SK-N-SH treated with all-trans-retinoic acid at 6 μM for 48 hours (cell line): ENCODE measurements at places on chromosomes 2 and 18.
A peak's percentile ranks its signal among the peaks of the same experiment; 100 is the strongest.

GRCh38 chr18:38972571-38972970 lies 1407.0 kb upstream of the CELF4 start:
- no peak for ATAC-seq

GRCh38 chr18:62659698-62660097 lies 55.6 kb upstream of the PHLPP1 start:
- no peak for ATAC-seq

- ATAC-seq = no peak
Measured at GRCh38 chr2:74011246-74011645, 26.5 kb downstream of the TET3 start.

DNA sequence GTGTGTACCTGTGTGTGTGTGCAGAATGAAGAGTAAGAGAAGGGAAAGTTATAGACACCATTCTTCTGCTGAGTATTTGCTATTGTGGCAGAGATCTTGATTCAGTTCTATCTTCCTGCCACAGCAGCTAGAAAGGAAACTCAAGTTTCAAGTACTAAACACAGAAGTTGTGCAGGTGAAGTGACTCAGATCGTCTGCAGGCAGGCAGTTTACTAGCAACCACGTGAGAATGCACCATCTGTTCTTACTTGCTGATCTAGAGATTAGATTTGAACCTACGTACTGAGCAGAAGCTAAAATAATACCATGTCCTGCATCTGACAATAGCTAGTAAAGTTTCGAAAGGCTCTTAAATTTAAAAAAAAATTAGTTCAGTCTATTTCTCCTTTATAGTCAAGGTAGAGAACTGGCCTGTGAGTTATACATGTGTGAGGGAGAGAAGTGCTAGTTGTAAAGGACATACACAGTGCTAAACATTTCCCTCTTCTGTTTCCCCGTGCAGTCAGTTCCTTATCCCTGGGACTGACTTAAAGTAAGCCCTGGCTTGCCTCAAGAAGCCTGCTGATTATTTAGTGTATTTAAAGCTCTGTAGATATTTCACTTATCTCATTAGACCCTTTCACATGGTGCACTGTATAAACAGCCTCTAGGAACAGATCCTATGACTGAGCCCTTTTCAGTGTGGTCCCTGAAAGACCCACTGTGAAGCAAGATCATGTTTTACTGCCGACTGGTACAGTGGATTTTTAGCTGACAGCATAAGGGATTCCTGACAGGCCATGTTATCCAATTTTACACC lies 45.0 kb downstream of the SLC38A11 start:
- ATAC-seq = peak; percentile 81

DNA sequence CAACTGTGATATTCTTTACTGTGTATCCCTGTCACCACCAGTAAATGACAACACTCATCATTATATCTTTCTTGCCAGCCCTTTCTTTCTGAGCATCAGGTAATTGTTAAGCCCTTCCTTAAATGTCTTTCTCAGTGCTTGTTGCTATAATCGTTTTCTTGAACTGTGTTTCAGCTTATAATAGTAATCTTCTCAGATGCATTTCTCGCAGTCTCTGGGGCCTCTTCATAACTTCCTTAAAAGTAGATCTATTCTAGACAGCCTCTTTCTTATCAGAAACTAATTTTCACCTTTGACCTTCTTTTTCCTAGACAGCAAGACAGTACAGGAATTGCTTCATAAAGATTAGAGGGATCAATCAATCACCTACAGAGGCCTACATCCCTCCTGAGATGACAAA lies 648.1 kb downstream of the CPS1 start:
- no peak for ATAC-seq

- no peak; the same call in 2 of the 3 replicates for ATAC-seq
Measured at GRCh38 chr18:8987241-8987640, 115.3 kb upstream of the NDUFV2 start.

DNA sequence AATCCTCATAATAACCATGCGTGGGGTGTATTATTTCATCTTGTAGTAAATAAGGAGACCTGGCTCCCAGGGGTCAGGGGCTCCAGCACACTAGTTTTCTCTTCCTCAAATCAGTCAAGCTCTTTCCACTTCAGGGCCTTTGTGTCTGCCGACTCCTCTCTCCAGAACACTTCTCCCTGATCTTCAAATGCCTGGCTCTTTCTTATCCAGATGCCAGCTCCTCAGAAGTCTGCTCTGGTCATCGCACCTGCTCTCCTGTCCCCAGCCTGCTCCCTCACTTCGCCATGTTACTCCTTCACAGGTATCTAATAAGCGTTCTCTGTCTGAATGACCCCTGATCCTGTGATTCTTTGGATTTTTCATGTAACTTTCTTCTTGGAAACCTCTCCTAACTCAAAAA lies 62.0 kb downstream of the GYPC start:
- no peak for ATAC-seq

DNA sequence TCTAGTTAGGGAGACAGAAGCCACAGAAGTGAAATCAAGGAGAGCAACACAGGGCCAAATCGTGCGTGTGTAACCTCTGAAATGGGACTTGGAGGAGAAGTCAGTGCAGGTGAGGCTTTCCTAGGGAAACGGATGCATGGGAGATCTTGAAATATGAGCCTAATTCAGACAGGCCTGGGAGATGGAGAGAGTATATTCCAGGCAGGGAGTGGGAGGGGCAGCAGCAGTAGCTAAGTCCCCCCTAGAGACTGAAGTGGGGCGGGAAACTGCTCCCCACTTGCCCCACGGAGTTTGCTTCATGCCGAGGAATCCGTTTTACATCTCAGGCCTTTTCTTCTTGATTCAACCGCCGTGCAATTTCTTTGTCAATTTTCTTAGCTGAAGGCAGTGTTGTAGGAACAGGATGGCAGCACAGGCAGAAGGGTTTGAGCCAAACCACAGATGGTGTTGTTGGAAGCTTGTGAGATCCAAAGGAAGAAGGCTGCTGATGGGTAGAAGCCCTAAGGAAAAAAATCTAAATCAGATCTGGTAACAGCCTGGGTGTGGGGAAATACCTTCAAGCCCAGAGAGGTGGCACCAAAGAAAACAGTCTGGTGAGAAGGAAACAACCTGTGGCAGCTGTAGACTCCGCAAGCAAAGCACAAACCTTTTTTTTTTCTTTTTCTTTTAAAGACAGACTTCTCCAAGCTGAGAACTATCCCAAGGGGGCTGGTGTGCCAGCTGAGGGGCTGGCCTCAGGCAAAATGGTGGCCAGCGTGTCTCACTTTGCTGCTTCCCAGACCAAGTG lies 40.2 kb downstream of the EPAS1 start:
- ATAC-seq = no peak

DNA sequence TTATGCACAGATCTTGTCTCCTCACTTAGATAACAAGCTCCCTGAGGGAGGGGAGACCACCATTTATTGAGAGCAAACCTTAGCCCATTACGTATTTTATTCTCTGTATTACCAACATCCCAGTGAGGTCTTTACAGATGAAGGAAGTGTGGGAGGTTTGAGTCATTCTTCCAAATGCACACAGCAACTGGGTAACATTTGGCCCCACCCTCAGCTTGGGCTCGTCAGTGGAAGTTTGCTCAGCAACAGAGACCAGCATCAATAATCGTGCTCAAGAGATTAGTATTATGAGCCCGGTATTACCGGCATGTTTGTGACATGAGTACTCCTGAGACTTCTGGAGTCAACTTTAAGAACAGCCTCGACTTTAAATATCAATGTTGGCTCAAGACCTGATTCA lies 168.6 kb downstream of the ETAA1 start:
- ATAC-seq = no peak

GRCh38 chr2:173451118-173451517 lies 96.4 kb downstream of the CDCA7 start:
- no peak for ATAC-seq

DNA sequence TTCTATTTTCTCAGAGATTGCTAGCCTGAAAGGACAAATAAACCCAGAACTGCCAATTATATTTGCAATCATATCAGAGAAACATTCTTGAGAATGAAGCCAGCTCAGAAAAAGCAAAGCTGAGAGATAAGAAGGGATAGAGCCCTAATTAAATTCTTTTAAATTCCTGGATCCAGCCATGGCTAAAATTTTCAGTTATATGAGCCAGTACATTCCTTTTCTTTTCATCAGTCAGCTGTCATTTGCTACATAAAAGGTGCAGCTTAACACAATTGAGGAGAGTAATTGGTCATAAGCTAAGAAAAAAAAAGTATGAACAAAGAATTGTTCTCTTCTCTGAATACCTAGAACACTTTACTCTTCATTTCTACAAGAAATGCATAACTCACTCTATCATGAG lies 303.5 kb upstream of the FIGN start:
- ATAC-seq = no peak

GRCh38 chr18:55988537-55988936 lies 400.5 kb upstream of the TCF4 start:
- no peak for ATAC-seq

DNA sequence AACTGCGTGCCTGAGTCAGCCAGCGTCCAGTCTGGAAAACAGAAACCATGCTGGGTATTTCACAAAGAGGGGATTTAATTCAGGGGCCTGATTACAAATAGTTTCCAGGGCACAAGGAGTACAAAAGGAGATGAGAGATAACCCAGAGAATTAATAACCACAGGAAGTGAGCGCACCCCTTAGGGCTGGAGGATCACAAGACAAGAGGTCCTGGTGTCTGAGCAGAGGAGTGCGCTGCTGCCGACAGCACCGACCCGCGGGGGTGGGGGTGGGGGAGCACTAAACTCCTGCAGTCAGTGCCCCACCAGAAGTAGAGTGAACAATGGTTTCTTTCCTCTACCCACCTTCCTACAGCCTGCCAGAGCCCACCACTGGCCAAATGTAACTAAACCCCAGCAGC lies 20.8 kb upstream of the MAL start:
- ATAC-seq = no peak
